Midbrain (tissue), 1 donor: ENCODE measurements at places on chromosomes 1 and 21.

GRCh38 chr1:44262816-44263567 is 49.7 kb downstream of the DMAP1 start:
- DNase-seq, result no peak

- DNase-seq, result no peak
These were observed 14.4 kb downstream of the PLOD1 start for GRCh38 chr1:11948822-11949458.

DNA sequence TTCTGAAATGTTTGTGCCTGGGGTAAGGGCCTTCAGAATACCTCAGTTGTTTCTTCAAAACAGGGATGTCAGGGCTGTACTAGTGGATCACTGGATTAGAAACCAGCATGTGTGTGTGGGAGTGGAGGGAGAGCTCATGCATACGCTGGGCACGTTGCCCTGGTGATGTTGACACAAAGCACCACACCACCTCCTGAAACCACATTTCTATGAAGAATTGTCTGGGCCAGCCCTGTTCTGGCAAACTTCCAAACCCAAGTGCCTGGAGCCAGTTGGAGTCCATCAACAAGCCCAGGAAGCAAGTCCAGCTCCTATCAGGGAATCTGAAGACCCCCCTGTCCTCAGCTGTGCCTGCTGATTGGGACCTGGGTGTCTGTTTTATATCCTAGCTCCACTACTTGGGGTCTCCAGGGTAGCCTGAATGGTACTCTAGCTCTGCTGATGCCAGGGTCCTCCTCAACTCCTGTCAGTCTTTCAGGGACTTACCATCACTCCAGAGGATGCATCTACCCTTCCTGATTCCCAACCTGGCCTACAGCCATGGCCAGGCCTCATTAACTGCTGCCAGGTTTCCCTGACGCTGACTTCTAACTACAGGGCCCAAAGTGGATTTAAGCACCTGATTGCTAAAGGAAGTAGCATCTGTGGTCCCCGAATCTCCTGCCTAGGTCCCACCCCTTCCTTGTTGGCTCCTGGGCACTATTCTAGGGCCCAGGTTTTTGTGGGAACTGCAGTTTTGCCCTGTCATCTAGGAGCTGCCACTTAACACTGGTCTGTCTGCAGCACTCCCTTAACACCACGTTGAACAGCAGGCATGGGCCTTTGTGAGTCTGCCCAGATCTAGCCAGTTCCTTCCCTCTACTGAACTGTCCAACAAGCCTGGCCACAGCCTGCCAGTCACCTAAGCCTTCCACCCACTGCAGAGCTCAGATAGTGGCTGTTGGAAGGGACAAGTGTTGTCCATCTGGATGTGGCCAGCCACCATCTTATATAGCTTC is 45.5 kb downstream of the LPAR3 start:
- peak; percentile 31 for DNase-seq

DNA sequence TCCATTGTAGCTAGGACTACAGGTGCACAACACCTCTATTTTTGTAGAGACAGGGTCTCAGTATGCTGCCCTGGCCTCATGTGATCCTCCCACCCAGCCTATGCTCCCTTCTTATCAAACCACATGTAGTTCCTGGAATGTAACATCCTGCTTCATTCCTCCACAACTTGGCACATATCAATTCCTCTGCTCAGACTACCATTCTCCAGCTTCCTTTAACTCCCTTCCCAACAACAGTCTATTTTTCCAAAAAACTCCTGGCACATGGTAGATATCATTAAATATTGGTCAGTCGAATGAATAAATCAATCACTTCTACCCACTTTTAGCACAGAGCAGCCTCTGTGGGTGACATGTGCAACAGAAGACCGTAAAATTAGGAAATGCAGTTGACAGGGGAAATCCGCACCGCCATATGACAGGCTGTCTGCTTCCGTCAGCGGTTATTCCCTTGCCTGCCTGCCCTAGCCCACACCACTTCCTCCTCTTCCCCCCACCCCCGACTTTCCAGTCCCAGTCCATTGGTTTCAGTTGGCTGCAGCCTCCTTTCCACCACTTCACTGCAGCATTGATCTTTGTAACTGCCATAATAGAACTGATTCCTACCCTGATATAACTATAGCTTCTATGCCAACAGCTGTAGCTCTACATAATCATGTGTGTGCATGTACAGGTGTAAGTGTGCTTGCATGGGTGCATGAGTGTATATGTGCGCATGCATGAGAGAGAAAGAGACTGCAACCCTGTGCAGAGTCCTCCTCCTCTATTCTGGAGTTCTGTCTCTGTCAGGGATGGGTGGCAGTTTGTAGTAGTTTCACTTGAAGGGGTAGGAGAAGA is 6.8 kb upstream of the AKR1A1 start:
- peak; percentile 24 for DNase-seq

GRCh38 chr1:187408212-187409004 is 579.7 kb downstream of the PLA2G4A start:
- DNase-seq, result no peak

GRCh38 chr1:2642560-2643413 is 10.0 kb upstream of the MMEL1 start:
- DNase-seq, result peak; percentile 84

GRCh38 chr1:6475381-6476133 is 9.6 kb upstream of the TNFRSF25 start:
- peak; percentile 27 for DNase-seq

GRCh38 chr1:87702455-87702854 is 373.8 kb downstream of the LMO4 start:
- DNase-seq, result no peak

DNA sequence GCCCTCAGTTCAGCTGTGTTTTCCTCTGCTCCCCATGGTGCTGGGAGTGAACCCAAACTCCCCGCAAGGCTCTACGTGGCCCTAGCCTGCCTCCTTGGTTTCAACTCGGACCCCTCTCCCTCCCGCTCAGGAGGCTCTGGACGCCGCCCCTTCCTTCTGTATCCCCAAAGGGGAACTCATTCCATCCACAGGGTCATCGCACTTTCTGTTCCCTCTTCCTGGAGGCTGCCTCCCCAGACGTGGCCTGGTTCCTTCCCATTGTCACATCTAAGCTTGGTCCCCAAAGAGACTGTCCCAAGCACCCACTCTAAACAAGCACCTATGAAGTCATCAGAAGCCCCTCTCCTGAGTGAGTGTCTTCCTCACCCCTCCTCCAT is 10.9 kb downstream of the KCNAB2 start:
- DNase-seq, result no peak

DNA sequence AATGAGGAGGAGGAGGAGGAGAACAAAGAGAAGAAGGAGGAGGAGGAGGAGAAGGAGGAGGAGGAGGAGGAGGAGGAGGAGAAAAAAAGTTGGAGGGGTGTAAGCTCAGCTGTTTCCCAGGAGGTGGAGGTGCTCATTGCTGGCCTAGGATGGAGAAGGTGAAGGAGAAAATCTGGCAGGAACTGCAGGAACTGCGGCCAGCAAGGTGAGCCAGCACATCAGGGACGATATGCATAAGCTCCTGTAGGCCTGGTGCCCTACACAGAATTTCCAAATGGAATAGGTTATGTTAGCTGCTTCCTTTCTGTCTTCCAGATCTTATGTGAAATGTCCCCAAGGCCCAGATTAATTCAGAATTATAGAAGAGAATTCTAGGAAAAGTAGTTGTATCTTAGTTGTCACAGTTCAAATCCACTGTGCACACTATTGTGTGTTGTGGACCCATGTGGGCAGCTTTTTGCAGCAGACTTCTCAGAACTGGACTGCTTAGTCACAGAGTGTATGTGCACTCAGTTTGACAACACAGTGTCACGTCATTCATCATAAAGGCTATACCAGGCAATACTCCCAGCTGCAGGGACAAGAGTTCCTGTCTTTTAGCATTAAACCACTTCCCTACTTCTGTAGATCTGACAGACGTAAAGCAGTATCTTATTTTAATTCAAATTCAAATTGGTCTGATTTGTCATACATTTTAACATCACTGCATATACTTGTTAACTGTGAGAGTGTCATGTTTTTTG is 303.7 kb downstream of the HLX start:
- DNase-seq, result no peak

GRCh38 chr1:62841587-62842169 is 57.7 kb downstream of the ATG4C start:
- DNase-seq, result peak; percentile 88

GRCh38 chr1:17471393-17471792 is 31.9 kb upstream of the RCC2 start:
- no peak for DNase-seq

DNA sequence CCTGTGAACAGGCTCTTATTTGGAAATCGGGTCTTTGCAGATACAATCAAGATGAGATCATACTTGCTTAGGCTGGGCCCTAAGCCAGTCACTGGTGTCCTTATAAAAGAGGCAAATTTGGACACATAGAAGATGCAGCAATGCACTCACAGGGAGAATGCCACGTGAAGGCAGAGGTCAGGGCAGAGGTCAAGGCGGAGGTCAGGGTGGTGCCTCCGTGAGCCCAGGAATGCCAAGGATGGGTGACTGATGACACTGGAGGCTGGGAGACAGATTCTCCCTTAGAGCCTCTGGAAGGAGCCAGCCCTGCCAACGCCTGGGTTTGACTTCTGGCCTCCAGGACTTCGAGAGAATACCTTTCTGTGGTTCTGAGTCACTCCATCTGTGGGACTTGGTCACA is 22.8 kb upstream of the C1orf174 start:
- no peak for DNase-seq

- no peak for DNase-seq
These were observed 1.5 kb downstream of the RALGPS2 start for GRCh38 chr1:178726545-178726944.

DNA sequence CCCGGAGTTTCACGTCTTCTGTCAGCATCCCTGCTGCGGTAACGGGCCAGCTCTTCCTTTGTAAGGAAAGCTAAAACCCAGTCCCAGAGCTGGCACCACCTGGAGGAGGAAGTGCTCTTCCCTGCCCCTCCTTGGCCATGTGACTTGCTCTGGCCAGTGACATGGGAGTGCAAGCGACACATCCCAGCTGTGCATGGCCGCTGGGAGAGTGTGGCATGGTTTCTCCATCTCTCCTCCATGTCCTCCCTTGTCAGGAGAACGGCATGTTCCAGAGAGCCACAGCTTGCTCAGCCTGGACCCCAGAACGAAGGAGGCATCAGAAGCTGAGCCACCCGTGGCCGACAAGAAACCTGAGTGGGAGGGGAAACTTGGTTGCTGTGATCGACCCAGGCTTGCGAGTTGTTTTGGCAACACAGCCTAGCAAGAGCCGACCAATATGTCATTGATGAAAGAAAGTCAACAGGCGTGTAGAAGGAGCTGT is 2.7 kb upstream of the PRXL2B start:
- no peak for DNase-seq

DNA sequence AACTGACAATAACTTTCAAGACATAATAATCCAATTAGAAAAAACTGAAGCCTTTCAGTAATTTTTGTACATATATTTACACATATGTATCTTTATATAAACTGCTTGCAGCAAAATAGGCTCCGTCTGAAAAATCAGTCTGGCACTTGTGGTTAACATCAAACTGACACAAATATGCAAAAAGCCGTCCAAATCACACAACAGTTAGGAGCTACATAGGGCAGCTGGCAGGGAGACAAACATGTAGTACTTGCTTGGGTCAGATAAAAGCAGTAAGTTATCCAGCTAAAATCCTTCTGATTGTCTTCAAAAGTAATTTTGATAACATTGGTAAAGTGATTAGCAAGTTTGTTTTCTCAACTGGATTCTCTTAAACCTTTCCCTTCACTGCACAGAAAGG is 14.7 kb upstream of the GUCA2A start:
- no peak for DNase-seq

GRCh38 chr1:88451856-88452255 is 232.2 kb upstream of the PKN2 start:
- peak; percentile 62 for DNase-seq

GRCh38 chr1:230957580-230957989 is 21.1 kb downstream of the TTC13 start:
- DNase-seq, result no peak

GRCh38 chr1:37147392-37147831 is 113.1 kb upstream of the GRIK3 start:
- no peak for DNase-seq

DNA sequence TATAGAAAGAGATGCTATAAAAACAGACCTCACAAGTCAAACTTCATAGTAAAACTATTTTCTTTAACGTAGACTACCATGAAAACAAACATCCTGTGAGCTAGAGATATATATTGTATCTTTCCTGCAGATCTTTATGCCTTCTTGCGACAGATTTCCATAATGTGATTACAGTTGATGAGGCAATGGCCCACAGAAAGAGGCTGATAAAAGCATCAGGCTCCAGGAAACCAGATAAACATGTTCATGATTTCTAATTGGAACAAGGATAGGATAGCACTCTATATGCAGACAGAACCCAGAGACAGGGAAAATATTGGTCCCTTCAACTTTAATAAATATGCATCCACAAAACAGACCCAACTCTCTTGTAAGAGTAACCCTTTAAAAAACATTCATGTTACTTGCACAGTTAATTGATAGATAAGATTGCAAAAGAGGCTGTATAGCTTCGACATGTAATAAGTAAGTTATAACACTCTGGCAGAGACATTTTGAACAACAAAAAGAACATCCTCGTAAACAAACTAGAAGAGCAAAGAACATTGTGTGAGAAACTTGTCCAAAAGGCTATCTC is 329.4 kb downstream of the AGBL4 start:
- DNase-seq, result no peak

DNA sequence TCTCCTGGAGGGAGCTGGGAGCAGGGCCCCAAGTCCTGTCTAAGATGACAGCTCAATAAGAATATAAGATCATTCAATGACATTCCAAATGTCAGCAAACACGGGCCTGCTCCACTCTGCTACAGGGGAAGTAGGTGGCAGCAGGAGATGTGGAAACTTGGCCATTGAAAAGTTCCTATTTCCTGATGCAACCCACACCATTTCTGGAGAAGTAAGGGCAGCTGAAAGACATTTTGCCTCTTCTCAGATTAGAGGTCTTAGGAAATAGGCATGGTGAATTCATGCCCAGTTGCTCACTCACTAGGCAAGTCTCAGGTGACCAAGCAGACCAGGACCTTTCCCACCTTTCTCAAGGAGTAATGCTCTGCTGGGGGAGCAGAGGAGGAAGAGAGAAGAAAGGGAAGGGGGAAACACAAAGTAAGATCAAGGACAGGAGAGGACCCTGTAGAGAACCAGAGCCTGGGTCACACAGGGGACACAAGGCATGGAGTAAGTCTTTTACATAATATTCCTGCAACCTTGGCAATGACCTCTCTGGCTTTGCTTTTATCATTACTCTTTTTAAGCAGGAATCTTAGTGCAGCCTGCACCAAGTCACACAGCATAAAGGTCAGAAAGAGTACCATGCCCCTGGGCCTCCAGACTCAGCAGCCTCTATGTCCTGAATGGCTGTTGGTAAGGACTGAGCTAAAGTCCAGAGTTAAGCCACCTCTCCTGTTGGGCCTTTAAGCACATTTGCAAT is 68.9 kb downstream of the DMAP1 start:
- DNase-seq, result no peak
